Muscle of leg (tissue), 16 donors: ENCODE measurements at places on chromosomes 7 and 10. TPM values are rescaled to one million over a fixed set of nuclear protein-coding genes. Genes with fewer than 3 reads are reported as not detected.

LUC7L2 gene
- total RNA-seq = 28.5 TPM

ZNF735 gene
- total RNA-seq = not detected

CLRN3 gene
- total RNA-seq = 0.09 TPM

FAM237B gene
- not detected for total RNA-seq

ZNF775 gene
- 6.2 TPM for total RNA-seq

OR2A5 gene
- total RNA-seq = not detected

C10orf90 gene
- total RNA-seq = 0.58 TPM

MSS51 gene
- 28.2 TPM for total RNA-seq

GRM8 gene
- total RNA-seq = 0.22 TPM

SPDYE18 gene
- total RNA-seq = 0.66 TPM

ACTR1A gene
- total RNA-seq = 64.4 TPM

CPSF4 gene
- 31.8 TPM for total RNA-seq

ASAH2 gene
- 1.6 TPM for total RNA-seq

COL13A1 gene
- 12.5 TPM for total RNA-seq

PRKG1 gene
- total RNA-seq = 51.3 TPM

KCNMA1 gene
- total RNA-seq = 18.2 TPM

CTAGE4 gene
- total RNA-seq = 0.09 TPM

OR9A2 gene
- 0.18 TPM for total RNA-seq

ITGB8 gene
- 7.5 TPM for total RNA-seq

CCL24 gene
- total RNA-seq = 0.13 TPM

SFMBT2 gene
- 7.7 TPM for total RNA-seq

IQUB gene
- 0.84 TPM for total RNA-seq

CYCS gene
- total RNA-seq = 89.7 TPM

ANKRD22 gene
- not detected for total RNA-seq

CASP2 gene
- 12.1 TPM for total RNA-seq

CNTNAP2 gene
- 9.4 TPM for total RNA-seq

ADIRF gene
- 9.7 TPM for total RNA-seq

UCMA gene
- total RNA-seq = 2.6 TPM

GIMAP5 gene
- total RNA-seq = 11.6 TPM

CLCN1 gene
- 1.1 TPM for total RNA-seq

FXYD4 gene
- total RNA-seq = 0.44 TPM

FANK1 gene
- total RNA-seq = 0.80 TPM

ADCY1 gene
- 7.1 TPM for total RNA-seq

HOGA1 gene
- 0.89 TPM for total RNA-seq

CYP51A1 gene
- 44.1 TPM for total RNA-seq

TMEM270 gene
- total RNA-seq = not detected

ARF5 gene
- total RNA-seq = 113 TPM

MMD2 gene
- not detected for total RNA-seq

SPDYE8 gene
- 0.09 TPM for total RNA-seq

AHR gene
- total RNA-seq = 41.4 TPM

ZNF138 gene
- total RNA-seq = 14.0 TPM

CYP2C19 gene
- not detected for total RNA-seq

TMEM236 gene
- total RNA-seq = 0.40 TPM

HABP2 gene
- total RNA-seq = 0.04 TPM

RAB19 gene
- total RNA-seq = not detected

SHTN1 gene
- total RNA-seq = 3.3 TPM

RHOBTB1 gene
- 31.9 TPM for total RNA-seq

SH2D4B gene
- 0.04 TPM for total RNA-seq

NAT16 gene
- not detected for total RNA-seq

TCAF2 gene
- total RNA-seq = 9.4 TPM

OPN4 gene
- 0.04 TPM for total RNA-seq

PLPP4 gene
- total RNA-seq = 0.62 TPM

GIMAP4 gene
- total RNA-seq = 23.4 TPM

TAS2R41 gene
- total RNA-seq = not detected

GPR15LG gene
- not detected for total RNA-seq

HOXA5 gene
- total RNA-seq = 9.4 TPM
